ENCODE measurements at places on chromosomes 2 and 18.

- no peak for DNase-seq
Observed at GRCh38 chr2:190999058-190999457, 14.9 kb downstream of the STAT1 start.

- no peak for DNase-seq
Observed at GRCh38 chr2:34853646-34854045, 1254.5 kb upstream of the FAM98A start.

DNA sequence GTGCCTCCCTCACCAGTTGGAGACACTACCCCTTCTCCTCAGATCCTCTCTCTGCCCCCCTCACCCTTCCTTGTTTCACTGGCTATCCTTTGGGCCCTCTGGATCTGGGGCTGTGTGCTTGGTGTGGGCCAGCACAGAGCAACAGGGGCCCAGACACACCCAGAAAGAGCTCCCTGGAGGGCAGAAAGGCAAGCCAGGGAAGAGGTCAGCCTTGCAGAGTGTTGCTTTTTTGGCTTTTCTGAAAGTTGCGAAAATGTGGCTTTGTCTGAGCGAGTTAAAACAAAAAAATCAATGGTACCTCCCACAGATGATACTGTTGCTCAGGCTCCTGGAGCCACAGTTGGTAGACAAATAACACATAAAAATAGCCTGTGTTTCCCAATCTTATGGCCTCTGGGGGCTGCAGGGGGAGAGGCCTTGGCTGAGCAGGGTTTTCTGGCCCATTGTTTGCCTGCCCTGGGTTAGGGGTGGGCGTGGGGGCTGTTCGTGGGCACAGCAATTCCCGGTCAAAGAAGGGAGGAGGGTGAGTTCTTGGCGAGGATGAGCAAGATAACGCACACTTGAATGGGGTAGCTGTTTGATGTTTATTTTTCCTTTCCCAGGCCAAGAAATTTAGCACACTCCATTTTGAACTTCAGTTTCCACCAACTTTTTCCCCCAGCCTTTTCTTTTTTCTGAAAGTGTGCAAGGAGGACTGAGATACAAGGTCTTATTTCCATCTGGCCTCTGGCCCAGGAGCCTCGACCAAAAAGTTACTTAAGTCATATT is 167.0 kb upstream of the HAAO start:
- no peak for DNase-seq

GRCh38 chr2:201929281-201930026 is 104.2 kb upstream of the FZD7 start:
- DNase-seq, result no peak

GRCh38 chr2:239667431-239667985 is 266.7 kb upstream of the HDAC4 start:
- DNase-seq, result no peak

DNA sequence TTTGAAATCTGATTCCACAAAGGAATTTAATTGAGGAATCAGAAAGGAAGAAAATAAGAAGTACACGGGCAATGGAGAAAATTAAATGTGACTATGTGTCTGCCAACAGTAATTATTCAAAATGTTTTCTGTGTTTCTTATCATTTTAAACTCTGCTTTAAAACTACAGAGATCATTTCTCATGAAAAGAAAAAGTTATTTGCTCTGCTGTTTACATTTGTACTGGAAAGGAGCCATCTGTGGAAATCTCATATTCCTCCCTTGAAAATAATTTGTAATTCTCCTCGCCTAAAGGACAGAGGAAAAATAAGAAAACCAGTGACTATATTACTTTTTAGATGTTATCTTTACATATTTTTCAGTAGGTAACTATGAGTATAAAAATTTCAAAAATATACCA is 181.9 kb upstream of the MEIS1 start:
- DNase-seq, result no peak

DNA sequence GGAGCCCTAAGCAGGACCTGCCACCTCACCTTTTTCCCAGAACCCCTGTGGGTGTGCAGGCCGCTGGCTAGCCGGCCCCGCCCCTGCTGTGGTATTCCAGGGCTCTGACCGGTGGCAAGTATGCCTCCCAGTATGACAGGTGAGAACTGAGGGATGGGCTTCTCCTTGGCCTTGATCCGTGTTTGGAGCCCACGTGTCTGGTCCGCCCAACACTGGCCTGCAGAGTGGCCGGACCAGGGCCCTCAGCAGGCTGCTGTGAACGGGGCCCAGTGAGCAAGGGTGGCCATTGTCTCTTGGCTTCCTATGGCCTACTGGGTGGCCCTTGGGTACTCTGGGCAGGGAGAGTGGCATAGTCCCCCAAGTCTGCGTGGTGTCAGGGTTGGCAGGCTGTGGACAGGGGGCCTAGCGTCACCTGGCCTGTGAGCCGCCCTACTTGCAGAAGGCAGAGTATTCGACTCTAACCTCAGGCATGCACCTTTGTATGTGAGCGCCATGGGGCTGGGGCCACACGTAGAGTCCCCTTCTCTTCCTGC is 1.8 kb downstream of the RNPEPL1 start:
- no peak for DNase-seq

- no peak for DNase-seq
Observed at GRCh38 chr2:647691-648231, 29.4 kb downstream of the TMEM18 start.

DNA sequence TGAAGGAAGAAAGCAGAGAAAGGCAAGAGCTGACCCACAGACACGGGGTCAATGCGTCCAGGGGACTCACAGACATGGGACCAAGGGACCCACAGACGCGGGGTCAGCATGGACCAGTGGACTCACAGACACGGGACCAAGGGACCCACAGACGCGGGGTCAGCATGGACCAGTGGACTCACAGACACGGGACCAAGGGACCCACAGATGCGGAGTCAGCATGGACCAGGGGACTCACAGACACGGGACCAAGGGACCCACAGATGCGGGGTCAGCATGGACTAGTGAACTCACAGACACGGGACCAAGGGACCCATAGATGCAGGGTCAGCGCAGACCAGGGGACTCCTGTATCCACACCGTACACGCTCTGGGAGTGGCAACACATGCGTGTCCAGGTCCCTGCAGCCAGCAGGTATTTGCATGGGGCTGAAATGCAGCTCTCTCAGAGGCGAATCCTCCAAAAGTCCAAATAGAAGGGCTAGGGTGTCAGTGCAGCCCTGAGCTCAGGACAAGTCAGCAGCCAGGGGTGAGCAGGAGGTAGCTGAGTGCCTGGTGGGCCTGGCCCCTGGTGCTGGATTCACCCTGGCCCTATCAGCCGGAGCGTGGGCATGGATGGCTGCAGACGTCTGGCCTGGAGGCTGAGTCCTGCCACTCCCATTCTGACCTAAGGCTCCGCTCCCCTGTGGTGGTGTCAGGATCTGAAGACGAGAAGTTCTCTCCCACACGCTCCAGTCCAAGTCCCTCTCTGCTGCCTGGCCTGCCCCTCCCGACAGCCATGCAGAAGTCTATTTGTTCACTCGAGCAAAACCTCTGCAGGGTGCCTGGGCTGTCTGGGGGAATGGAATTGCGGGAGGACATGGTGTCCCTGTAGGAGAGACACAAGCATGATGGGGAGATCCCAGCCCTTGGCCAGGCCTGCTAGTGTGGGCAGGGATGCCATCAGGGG is 28.5 kb downstream of the TMEM18 start:
- DNase-seq, result no peak

DNA sequence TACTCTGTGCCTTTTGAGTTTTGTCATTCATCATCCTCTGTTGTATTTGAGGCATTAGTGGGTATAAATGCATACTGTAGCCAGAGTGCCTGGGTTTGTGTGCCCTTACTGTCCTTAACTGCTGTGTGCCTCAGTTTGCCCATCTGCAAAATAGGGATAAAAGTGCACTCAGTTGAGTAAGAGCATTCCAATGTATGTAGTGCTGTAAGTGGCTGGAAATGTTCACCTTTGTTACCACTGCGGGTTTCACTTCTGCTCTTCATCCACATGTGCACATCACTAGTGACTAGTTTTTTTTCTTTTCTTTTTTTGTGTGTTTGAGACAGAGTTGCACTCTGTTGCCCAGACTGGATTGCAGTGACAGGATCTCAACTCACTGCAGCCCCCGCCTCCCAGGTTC is 39.9 kb downstream of the PLEKHB2 start:
- no peak for DNase-seq

DNA sequence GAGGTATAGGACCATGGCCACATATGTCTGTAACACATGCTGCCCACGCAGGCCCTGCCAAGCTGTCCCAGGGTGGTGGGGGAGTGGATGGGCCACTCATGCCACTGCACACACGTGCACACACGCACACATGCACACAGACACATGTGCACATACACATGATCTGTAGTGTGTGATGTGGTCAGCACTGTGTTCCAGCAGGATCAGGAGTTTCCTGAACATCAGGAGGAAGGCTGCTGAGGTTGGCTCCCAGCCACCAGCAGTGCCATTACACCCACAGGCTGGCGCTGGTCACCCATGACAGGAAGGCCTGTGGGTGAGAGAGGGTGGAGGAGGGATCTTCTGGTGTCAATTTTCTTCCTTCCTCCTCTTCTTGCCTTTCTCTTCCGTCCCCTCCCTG is 44.7 kb downstream of the POMC start:
- no peak for DNase-seq

DNA sequence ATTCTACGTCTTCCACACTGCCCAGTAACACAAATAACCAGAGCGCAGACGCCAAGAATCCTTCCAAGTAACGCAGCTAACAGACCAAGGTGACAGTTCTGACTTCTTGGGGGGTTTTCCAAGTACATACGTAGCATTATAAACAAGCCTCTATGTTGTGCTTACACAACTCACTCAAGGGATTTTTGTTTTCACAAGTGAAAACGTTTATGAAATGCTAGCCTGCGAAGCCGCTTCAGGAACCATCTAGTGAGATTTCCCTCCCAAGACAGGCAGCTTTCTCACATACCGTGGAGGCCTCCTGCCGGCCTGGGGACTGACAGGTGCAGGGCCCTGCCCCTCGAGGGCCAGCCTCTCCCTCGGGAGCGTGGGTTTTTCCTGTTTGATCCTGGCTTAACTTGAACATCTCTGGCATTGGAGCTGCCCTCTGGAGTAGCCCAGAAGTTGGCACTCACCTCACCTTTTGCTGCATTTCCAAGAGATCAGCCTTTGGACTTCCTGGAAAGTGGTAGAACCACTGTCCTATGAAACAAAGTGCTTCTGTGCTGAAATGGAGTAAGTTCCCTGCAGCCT is 151.1 kb downstream of the MBP start:
- DNase-seq, result no peak

- no peak for DNase-seq
Observed at GRCh38 chr2:16260041-16260830, 319.9 kb downstream of the MYCN start.

DNA sequence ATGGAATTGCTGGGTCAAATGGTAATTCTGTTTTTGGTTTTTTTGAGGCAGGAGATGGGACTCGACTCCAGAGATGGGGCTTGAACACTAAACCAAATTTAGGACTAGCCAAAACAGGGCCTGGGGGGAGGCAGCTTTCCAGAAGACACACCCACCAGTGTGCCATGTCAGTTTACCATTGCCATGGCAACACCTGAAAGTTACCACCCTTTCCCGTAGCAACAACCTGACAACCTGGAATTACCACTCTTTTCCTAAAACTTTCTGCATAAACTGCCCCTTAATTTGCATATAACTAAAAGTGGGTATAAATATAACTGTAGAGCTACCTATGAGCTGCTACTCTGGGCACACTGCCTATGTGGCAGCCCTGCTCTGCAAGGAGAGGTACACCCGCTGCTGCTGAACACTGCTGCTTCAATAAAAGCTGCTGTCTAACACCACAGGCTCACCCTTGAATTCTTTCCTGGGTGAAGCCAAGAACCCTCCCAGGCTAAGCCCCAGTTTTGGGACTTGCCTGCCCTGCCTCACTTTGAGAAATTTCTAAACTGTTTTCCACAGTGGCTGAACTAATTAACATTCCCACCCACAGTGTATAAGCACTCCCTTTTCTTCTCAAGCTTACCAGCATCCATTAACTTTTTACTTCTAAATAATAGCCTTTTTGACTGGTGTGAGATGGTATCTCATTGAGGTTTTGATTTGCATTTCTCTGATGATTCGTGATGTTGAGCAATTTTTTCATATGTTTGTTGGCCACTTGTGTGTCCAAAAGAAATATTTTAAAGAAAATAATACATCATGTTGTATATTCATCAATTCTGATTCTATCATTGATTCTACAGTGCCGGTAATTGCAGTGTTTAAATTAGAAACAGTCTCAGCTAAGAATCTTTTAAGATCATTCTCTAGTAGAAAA is 10.6 kb downstream of the CDK15 start:
- no peak for DNase-seq

GRCh38 chr2:99776206-99776905 is 286.5 kb upstream of the REV1 start:
- DNase-seq, result no peak

DNA sequence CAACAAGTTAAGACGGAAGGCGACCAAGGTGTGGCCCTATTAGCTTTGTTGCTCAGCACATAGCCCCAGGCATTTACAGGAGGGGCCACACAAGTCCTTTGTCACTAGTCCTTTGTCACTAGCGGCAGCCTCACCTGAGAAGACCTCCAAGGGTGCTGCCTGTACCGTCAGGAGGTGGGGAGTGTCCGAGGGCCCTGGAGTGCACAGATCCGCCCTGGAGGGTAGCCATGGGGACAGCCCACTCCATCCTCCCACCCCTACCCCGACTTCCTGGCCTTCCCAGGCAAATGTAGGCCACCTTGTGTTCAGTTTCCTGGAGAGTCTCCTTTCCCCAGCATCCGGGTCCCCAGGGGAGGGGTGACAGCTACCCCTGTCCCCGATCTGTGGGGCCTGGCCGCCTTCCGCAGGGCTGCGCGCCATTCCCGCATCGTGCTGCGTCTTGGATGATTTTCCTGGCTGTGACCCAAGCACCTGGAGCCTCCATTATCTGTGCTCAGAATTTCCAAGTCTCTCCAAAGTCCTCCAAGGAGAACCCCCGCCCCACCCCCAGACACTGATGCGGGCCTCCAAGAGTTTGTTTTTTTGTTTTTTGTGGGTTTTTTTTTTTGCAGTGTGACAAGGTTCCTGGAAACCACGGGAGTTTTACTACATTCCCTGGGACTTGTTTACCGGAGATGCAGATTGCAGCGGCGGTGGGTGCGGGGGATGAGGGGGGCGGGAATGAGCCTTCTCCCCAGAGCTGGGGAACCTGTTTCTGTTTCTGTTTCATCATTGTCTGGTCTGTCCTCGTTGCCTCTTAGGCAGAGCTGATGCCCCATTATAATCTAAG is 28.6 kb downstream of the TEX44 start:
- DNase-seq, result no peak

GRCh38 chr18:47996091-47996541 is 65.7 kb upstream of the SMAD2 start:
- no peak for DNase-seq

- no peak for DNase-seq
Observed at GRCh38 chr2:11005032-11005431, 93.3 kb downstream of the KCNF1 start.

DNA sequence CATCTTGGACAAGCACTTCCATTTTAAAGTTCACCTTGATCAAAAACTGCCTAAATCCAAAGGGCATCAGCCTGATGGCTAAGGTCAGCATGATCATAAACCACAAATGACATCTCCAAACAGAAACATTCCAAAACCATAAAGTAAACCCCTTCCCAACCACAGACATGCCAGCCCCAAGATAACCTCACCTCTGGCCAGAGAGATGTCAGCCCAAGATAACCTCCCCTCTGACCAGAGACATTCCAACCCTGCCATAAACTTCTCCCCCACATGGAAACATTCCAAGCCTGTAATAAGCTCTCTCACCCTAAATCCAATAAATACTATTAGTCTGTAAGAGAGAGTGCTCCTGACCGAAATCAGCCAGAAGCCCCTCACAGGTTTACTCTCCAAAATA is 18.6 kb upstream of the MARCO start:
- DNase-seq, result no peak

Data from left renal cortex interstitium (tissue), 4 donors.